ENCODE measurements at places on chromosomes 3 and 15.

DNA sequence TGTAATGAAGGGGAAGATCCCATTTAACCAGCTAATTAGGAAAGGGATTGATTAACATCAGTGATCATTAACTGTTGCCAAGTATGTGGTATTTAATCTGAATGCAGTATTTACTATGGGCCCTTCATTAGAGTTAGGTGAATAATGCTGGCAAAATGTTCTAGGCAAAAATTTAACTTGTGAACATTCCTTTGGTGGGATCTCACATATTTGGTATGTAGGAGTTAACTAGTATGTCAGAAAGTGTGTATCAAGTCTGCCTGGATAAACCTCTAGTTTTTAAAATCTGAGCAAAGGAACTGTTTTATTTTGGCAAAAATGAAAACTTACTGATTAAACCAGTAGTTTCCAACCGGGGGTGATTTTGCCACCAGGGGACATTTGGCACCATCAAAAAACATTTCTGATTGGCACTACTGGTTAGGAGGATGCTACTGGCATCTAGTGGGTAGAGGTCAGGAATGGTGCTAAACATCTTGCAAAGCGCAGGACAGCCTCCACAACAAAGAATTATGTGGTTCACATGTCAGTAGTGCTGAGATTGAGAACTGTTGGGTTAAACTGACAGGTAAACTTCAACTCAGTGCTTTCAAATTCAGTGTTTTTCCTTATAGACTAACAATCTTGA is 22.5 kb downstream of the LRTM1 start:
- no peak for DNase-seq

GRCh38 chr15:36362509-36362915 is 216.9 kb upstream of the CDIN1 start:
- DNase-seq, result no peak

DNA sequence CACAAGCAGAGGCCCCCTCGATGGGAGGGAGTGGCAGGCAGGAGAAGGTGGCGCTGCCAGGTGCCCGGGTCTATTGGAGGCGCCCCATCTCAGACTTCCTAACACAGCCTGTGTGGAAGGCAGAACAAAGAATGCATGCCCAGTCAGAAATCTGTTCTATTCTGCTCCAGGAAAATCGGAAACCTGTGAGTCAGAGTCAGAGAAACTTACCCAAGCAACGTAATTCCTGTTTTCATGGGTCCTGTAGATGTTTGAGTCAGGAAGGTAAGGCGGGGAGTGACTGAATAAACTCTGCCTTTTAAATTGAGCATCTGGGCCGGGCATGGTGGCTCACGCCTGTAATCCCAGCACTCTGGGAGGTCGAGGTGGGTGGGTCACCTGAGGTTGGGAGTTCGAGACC is 13.7 kb downstream of the MAP6D1 start:
- DNase-seq, result no peak

DNA sequence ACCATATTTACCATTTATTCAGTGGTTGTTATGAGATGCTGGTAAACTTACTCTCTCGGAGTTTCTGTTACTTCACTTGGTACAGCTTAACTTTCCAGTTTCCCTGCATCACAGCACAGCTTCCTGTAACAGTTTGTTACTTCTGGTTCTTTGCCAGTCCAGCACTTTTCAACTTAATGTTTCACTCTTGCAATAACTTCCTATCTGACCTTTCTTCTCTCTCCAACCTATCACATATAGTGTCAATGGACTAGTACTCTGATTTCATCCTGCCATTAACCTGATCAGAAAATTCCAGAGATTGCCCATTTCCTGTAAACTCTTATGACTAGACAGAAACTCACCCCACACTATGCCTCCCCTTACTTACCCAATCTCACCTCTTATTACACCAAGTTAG is 3.9 kb upstream of the ATP11B start:
- DNase-seq, result no peak

- DNase-seq, result peak; percentile 5
Measured at GRCh38 chr15:101027920-101028319, 108.8 kb downstream of the LRRK1 start.

- no peak for DNase-seq
Measured at GRCh38 chr3:149327156-149327555, 6.3 kb downstream of the TM4SF18 start.

DNA sequence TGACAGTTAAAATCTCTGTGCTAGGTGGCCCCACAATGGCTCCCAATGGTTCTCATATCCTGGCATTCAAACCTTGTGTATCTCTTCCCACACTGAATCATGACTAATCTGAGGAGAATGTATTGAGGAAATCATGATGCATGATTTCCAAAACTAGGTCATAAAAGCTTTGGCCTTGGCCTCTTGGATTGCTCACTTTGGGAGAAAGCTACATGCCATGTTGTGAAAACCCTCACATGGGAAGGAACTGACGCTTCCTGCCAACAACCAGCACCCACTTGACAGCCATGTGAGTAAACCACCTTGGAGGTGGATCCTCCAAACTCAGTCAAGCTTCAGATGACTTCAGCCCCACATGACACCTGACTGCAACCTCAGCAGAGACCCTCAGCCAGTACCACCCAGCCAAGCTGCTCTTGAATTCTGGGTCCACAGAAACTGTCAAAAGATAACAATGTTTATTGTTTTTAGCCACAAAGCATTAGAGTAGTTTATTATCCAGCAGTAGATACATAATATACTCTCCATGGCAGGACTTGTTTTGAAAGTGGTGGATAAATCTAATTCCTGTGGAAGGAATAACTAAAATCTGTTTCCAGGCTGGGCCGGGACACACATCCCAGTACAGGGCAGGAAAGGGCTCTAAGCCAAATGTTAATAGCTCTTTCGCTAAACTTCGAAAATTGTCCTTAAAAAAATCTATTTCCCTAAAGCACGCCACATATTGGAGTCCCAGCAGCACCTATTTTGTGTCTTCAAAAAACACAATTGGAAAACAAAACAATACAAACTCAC is 1.0 kb upstream of the ZNF620 start:
- DNase-seq, result no peak

DNA sequence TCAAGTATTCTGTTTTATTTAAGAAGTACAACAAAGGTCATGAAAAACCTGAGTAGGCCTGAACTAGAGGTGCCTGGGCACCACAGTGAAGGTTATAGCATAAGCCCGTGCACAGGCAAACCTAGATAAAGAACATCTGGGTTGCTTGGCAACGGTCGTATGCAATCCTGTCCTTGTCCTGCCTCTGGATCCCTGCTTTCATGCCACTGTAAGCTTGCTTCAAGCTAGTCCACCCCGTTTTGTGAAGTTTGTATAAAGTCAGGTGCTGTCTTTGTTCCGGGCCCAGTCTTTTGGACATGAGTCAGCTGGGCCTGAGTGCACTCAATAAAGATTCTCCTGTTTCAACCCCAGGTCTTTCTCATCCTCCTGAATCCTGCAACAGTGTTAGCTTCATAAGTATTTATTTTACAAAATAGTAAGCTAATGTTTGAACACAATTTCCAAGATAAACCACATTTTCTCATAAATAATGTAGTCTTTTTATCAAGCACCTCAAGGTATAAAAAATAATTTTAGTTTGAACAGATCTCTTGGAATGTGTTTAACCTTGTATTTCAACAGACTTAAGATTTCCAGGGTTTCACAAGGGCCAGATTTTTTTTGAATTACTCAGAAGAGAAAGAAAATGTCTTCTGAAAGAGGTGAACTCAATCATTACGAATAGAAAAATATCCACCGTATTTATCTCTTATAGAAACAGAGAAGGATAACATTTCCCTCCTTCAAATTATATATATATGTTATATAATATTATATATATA is 14.3 kb upstream of the SLC9C1 start:
- no peak for DNase-seq

GRCh38 chr3:128433837-128434165 is 32.9 kb downstream of the DNAJB8 start:
- no peak for DNase-seq

All from WTC11 (cell line).